Activated T-cell treated with anti-CD3 and anti-CD28 coated beads, Interleukin-2, amount 50 U/mL, for 4 hours (primary cell): ENCODE measurements at places on chromosomes 3 and 15.
A peak's percentile ranks its signal among the peaks of the same experiment; 100 is the strongest.

DNA sequence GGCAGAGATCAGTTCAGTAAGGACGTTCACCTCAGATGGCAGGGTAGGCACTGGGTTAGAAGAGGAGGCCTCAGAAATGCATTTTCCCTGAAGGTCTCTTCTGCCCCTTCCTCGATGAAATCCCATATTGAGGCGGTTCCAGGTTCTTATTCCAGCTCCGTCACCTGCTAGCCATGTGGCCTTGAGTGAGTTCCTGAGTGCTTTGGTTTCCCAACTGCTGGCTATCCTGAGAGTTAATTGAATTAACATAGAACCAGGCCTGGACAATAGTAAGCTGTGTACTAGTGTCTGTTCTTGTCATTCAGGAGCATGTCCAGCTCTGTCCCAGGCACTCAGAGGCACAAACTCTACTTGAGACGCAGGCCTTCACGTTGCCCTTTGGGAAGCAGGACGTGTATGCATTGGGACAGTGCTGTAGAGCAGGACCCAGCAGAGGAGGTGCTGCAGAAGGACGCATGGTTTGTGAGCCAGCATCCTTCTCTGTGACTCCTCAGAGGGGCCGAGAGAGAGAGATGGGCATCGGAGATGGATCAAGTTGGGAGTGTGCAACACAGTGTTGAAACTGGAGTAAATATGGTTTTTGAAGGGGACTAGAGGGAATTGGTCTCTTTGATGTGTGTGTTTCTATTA lies 114.2 kb downstream of the ASB7 start:
- DNase-seq = no peak

- no peak for DNase-seq
Measured at GRCh38 chr3:170529346-170529745, 56.5 kb downstream of the SLC7A14 start.

DNA sequence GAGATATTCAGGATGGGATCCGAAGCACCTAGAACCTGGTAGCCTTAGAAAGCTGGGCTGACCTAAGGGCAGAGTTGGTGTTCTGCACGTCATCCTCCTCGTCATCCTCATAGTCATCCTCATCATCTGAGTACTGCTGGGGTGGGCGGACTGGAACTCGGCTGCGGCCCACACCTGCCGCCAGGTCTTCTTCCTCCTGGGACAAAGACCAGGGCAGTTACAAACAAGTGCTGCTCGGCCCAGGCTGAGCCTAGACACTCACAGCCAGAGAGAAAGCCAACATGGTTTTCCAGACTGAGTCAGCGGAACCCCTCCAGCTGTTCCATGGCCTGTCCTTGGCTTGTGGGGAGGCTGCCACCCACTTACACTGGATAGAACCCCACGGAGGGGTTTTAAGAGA lies 40.5 kb downstream of the SEMA3G start:
- no peak for DNase-seq

GRCh38 chr3:161991901-161992540 lies 495.4 kb downstream of the OTOL1 start:
- DNase-seq = no peak

GRCh38 chr15:78229431-78230406 lies 4.6 kb downstream of the ACSBG1 start:
- DNase-seq = no peak

DNA sequence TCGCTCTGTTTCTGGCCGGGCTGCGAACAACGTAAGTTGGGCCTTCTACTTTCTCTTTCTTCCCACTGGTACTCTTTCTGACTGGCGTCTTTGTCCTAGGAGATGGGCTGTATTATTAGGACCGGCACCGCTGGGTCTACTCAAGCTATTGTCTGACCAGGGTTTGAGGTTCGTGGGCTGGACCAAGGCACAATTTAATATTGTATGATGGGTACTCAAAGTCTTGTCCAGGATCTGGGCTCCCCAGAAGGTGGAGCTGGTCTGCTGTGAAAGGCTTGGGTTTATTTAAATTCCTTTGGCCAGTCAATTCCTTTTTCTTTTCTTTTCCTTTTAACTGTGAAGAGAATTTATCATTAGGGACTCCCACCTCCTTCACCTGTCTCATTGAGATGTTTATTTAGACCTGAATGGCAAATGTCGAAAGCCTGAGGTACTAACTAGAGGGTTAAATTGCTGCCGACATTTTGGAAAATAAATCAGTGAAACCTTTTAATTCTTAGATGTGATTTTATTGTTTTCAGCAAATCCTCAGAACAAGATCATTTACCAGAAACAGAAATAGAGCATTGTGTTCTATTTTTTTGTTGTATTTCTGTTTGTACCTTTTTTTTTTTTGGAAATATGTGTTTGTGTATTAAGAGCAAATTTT lies 410 bp downstream of the LRRC49 start:
- no peak for DNase-seq

DNA sequence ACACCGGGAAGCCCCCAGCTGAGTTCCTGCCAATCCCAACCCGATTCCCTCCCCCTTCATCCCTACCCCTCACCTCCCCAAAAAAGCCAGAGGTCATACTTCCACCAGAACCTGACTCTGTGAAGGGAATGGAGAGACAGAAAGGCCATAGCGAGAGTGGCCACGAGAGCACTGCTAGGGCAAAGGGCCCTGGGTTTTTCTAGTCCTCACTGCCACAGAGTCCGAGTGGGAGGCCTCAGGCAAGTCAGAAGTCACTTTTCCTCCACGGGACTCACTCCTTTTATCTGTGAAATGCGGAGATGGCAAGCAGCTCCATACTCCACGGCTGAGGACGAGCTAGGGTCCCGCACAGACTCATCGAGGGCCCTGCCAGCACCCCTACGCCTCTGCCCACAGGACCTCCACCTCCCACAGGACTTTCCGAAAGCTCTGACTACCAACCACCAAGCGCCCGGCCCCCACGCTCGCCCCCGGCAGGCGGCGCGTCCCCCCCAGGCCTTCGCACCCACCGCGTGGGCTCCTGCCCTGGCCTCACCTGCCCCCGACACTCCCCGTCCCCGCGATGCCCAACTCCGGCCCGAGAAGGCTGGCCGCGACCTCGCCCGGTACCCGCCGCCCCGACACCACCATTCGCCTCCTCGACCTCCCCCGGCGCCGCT lies 792 bp downstream of the ATP13A3 start:
- DNase-seq = peak; percentile 59

- DNase-seq = no peak
Measured at GRCh38 chr3:150451329-150452048, 43.4 kb downstream of the TSC22D2 start.

DNA sequence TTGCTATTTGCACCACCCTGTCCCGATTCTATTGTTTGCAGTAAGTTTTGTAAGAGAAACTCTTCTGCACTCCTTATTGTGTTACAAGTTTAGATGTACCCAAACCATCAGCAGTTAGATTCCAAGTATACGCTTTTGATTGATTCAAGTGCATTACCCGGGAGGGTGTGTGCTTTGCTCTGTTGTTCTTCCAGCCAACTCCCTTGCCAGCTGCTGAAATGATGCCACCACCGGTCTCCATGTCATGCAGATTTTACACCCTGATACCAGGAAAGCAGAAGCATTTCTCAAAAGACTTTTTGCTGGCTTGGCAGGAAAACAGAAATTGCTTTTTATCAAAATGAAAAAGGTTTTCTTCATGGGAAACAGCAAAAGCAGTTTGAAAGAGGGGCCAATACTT lies 1006.6 kb upstream of the CFAP20DC start:
- no peak for DNase-seq

- no peak for DNase-seq
Measured at GRCh38 chr3:150790629-150791028, 27.7 kb upstream of the SIAH2 start.

DNA sequence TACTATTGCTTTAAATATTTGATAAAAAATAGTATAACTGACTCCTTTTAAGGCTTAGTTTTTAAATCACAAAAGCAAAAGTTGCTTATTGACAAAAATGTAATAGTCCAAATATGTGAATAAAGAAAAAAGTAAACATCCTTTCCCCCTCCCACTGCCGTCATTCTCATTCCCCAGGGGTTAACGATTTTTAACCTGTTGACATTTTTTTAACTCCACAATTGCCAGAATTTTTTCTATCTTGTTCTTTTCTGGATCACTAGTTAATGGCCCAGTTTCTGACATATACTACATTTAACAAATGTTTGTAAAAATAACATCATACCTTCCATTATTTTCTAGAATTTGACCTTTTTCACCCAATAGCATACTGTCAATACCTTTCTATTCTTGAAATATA lies 60.6 kb upstream of the TCF12 start:
- no peak for DNase-seq

- no peak for DNase-seq
Measured at GRCh38 chr15:80660119-80660518, 35.0 kb upstream of the ABHD17C start.

- DNase-seq = no peak
Measured at GRCh38 chr3:77084511-77084910, 44.6 kb downstream of the ROBO2 start.

- no peak for DNase-seq
Measured at GRCh38 chr3:193080821-193081365, 160.1 kb upstream of the PLAAT1 start.

DNA sequence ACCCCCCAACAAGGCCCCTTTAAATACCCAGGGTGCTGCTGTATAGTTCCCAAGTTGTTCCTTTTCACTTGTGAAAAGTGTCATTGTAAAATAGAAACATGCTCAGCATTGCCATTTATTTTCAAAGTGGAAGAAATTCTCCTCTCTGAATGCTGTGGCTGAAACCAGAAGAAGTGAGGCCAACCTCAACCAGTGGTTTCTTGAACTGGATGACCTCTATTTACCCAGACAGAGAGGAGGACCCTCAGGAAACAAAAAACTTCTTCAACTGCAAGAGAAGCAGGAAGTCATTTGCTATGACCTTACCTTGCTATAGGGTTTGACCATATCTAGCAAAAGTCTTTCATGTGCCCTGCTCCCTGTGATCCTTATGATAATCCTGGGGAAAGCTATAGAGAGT lies 209.7 kb upstream of the RARB start:
- no peak for DNase-seq

GRCh38 chr3:74621581-74621980 lies 7.1 kb upstream of the CNTN3 start:
- DNase-seq = no peak

DNA sequence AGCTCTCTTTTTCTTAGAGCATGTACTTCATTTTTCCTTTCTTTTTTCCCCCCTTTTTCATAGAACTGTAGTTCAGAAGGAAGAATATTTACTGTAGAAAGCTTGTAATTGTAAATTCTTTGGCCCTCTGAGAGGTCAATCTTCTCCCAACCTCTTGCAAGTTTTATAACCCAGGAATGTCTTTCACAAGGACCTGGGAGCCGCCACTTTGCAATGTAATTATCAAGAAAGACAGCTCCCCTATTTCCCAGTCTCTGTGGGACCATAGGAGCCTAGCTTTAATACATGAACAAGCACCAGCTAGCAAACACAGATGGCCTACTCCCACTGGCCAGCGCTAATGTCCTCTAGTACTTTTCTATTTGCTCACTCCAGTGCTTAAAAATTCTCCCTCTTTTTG lies 51.4 kb downstream of the NFKBIZ start:
- DNase-seq = no peak

GRCh38 chr3:47590216-47590615 lies 11.6 kb upstream of the CSPG5 start:
- no peak for DNase-seq
